Brain pericyte (primary cell): ENCODE measurements at places on chromosomes 3 and 15.

GRCh38 chr3:171854649-171855305 is 11.6 kb downstream of the TMEM212 start:
- DNase-seq, result no peak

DNA sequence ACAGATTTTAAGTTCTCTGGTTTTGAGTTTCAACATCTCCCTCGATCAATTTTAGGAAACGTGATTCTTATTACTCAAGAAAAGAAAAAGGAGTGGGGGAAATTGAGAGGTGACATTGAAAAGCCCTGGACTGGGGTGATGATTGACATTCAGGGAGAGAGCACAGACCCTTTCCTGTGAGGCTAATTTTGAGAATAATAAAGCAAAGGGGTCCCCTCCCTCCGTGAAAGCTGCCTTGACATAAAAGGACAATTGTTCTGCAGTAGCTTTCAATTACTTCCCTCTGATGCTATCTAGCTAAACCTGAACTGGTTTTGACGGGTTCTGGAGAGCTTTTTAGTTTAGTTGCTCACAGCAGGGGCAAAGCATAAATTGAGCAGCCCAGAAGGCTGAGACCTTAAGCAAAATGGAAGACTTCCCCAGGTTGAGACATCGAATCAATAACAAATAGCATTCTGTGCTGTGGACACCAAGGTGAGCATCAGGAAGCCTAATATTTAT is 14.4 kb upstream of the CMTM8 start:
- no peak for DNase-seq

GRCh38 chr3:89212619-89213018 is 105.2 kb downstream of the EPHA3 start:
- DNase-seq, result no peak

- no peak for DNase-seq
These were observed 26.8 kb upstream of the CSTA start for GRCh38 chr3:122298239-122298638.

DNA sequence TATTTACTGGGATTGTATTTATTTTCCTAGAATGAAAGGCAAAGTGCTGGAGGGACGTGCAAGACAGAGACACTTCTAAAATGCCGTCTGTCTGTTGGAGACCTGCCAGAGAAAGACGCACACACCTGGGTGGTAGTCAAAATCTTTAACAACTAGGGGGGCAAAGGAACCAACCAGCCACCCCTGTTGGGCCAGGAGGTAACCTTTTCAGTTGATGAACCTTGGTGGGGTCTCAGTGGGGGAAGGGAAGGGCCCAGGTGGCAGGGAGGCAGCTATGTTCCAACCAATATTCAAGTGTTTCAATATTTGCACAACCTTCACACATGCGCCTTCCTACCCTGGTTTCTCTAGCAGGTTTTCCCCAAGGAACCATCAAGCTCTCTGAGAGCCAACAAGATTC is 99.0 kb downstream of the MEGF11 start:
- DNase-seq, result no peak

DNA sequence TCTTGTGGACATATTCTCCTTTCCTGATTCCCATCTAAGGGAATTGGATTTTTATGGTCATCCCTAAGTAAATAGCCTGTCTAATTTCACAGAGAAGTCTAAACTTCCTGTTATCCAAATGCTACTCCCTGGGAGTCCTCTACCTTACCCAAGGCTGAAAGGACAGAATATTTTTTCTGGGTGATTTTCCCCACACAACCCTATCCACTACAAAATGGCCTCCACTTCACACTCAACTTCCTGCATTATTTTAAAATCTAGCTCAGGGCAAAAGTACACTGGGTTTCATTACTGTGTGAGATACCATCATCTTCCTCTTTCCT is 77.5 kb upstream of the ABI3BP start:
- no peak for DNase-seq

- DNase-seq, result no peak
These were observed 13.2 kb downstream of the NSUN3 start for GRCh38 chr3:94076055-94076454.

DNA sequence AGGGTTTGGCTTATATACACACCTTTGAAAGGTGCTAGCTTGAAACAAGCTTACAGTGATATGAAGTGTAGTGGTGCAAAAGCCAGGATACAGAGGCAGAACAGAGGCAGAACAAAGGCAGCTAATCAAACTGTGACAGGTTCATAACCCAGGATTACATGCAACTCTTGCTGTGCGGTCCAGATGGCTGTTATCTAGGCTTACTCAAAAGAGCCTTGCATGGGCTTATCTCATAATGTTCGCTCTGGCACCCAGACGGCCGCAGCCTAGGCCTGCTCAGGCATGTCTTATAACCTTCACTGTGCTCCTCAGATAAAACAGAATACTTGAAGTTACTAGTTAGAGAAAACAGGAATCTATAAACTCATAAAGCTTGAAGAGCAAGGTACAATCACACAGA is 22.8 kb upstream of the NOX5 start:
- DNase-seq, result no peak

GRCh38 chr3:64693031-64693430 is 5.2 kb upstream of the ADAMTS9 start:
- DNase-seq, result no peak

- DNase-seq, result peak; percentile 73
These were observed 11.1 kb downstream of the UACA start for GRCh38 chr15:70752193-70752635.

- no peak for DNase-seq
These were observed 488.7 kb upstream of the TPRG1 start for GRCh38 chr3:188683032-188683521.

GRCh38 chr15:88623061-88623460 is 1.9 kb downstream of the AEN start:
- no peak for DNase-seq

DNA sequence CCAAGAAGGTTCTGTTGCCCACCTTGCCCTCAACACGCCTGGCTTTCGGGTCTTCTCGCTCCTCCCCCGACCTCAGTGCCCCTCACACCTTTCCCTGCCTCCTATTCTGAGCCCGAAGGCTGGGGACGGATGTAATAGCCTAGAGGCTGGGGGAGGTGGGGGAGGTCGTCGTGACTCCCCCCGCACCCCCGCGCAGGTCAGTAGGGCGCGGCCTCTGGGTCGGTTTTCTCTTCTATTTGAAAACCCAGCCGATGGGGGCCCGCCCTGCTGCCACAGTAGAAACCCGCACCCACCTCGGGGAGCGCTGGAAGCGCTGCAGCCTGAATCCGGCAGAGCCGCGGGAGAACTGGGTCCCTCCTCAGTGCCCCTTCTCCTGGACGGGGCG is 1.0 kb upstream of the RBPMS2 start:
- DNase-seq, result no peak
